Activated T-helper 1 cell treated with anti-CD3 and anti-CD28 coated beads, Interleukin-2, amount 50 U/mL, for 16 hours (primary cell): ENCODE measurements at places on chromosomes 2 and 18.

- no peak for DNase-seq
Measured at GRCh38 chr2:199315299-199316179, 142.2 kb downstream of the SATB2 start.

- no peak for DNase-seq
Measured at GRCh38 chr2:241952816-241953215, 83.3 kb downstream of the RTP5 start.

GRCh38 chr2:17538022-17538843 is 2.3 kb upstream of the VSNL1 start:
- no peak for DNase-seq

DNA sequence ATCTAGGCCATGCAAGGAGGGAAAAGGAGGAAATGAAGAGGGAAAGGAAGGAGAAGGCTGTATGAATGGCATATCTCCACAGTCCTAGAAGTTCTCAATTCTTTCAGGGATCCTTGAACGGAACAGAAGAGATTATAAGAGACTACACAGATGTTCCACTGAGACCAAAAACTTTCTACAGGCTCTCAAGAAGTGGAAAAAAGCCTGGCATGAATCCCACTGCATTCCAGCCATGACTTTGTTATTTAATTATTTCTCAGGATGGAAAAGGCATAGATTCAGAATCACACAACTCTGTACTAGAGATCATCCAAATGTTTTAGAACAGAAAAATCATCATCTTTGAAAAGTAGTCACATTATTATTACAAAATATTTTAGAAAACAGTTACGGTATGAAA is 131.7 kb upstream of the CDH20 start:
- DNase-seq = no peak

- DNase-seq = no peak
Measured at GRCh38 chr18:51164342-51164741, 33.1 kb downstream of the MEX3C start.

GRCh38 chr2:158753641-158754611 is 41.2 kb upstream of the DAPL1 start:
- DNase-seq = no peak

DNA sequence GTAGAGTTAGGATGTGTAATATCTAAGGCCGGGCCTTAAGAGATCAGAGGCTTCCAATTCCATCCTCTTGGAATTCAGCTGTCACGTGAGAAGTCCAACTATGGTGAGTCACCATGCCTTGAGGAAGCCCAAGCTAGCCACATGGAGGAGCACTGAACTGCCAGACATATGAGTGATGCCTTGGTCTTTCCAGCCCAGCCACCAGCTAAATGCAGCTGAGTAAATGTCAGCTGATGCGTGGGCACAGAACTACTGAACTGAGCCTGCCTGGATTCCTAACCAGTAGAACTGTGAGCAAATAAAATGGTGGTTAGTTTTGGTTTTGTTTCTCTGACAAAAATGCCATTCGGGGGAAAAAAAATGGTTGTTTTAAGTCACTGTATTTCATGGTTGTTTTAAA is 153.7 kb upstream of the SERTAD2 start:
- no peak for DNase-seq

GRCh38 chr2:236113948-236114347 is 54.2 kb downstream of the GBX2 start:
- DNase-seq = no peak

DNA sequence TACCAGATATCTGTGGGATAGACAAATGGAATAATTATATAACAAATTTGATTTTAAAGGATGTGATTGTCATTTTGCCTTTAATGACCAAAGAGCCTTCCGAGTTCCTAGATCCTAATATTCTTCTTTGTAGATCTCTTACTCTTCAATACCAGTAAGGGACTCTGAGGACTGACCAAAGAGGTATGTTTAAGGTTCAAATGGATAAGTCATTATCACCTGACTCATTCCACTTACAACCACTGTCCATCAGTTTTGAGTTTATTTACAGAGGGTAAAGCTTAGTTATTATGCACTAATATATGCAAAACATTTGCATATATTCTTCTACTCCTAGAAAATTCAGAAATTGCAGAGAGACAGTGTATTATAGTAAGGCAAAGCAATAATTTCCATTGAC is 62.7 kb downstream of the CCDC148 start:
- no peak for DNase-seq

DNA sequence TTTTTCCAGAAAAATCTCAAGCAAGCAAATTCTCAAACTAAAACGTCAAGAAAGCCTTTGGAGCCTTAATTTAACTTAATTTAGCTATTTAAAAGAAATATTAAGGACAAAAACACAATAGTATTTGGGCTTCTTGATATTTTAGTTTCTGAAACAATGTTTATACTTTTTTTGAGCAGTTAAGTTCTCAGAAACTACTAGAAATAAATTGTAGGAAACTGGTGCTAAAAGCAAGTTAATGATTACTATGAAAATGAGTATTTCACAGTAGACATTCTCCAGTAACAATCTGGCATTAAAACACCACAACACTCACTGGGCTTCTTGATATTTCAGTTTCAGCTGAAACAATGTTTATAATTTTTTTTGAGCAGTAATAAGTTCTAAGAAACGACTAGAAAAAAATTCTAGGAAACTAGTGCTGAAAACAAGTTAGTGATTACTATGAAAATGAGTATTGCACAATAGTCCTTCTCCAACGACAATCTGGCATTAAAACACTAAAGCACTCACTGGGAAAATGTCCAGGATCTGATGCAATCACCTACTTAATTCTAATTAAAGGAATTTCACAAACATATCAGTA is 45.1 kb downstream of the TRAK2 start:
- no peak for DNase-seq

DNA sequence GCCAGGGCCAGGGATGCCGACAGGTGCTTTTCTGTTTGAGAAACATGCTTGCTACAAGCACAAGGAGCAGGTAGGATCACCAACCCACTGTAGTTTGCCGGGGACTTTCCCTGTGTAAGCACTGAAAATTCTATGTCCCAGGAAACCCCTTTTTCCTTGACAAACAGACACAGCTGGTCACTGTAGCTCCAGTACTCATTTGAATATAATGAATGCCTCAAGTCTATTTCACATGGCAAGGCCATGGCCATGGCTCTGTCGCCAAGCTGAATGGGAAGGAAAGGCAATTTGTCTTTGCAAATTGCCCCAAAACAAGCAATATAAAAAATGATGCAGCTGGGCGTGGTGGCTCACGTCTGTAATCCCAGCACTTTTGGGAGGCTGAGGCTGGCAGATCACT is 49.6 kb upstream of the IGFBP2 start:
- DNase-seq = no peak
